ENCODE measurements at places on chromosomes 16 and 17.

DNA sequence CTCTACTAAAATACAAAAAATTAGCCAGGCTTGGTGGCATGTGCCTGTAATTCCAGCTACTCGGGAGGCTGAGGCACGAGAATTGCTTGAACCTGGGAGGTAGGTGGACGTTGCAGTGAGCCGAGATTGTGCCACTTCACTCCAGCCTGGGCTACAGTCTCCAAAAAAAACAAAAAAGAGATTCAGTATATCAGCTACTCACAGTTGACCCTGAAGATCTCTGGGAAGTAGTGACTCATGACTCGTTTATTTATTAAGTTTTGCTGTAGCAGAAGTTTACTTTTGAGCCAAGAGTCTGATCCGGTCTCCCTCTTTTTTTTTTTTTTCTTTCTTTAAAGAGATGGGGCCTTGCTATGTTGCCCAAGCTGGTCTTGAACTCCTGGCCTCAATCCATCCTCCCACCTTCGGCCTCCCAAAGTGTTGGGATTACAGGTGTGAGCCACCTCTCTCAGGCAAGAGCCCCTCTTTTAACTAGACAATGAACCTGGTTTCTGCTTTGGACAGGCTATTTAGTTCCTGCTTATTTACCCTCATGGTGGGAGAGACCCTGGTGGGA is 4.4 kb downstream of the MVP start:
- no peak for DNase-seq

GRCh38 chr16:57284209-57284951 is at the start of gene PLLP:
Gene PLLP, minus strand, starts transcription at chr16:57284672. Its CDS starts 132 bp downstream, at chr16:57284540.
- DNase-seq, result no peak

- DNase-seq, result no peak
Observed at GRCh38 chr16:4696905-4697847, 3.8 kb downstream of the NUDT16L1 start.

GRCh38 chr17:20172376-20172775 is 163.2 kb downstream of the SPECC1 start:
- DNase-seq, result no peak
